ENCODE measurements at places on chromosomes 6 and 20. TPM values are rescaled to one million over a fixed set of nuclear protein-coding genes. Genes with fewer than 3 reads are reported as not detected.

PTCHD4 gene
- 0.05 TPM for total RNA-seq

TDRD6 gene
- total RNA-seq, result not detected

TNFAIP3 gene
- 25.7 TPM for total RNA-seq

ADGRF1 gene
- not detected for total RNA-seq

CD83 gene
- 1.7 TPM for total RNA-seq

CFB gene
- 3.0 TPM for total RNA-seq

HLA-DRB5 gene
- not detected for total RNA-seq

PRSS16 gene
- 3.5 TPM for total RNA-seq

HLA-DPB1 gene
- total RNA-seq, result not detected

ZBTB9 gene
- 11.6 TPM for total RNA-seq

CTAGE9 gene
- not detected for total RNA-seq

MLIP gene
- total RNA-seq, result not detected

TP53TG5 gene
- total RNA-seq, result not detected

ANKRD66 gene
- total RNA-seq, result not detected

PDYN gene
- not detected for total RNA-seq

MCCD1 gene
- not detected for total RNA-seq

NRSN1 gene
- total RNA-seq, result not detected

HLA-DMB gene
- 1.7 TPM for total RNA-seq

HLA-DRA gene
- total RNA-seq, result not detected

C6orf15 gene
- not detected for total RNA-seq

PRKN gene
- total RNA-seq, result 0.24 TPM

UBE2V1 gene
- 137 TPM for total RNA-seq

APMAP gene
- total RNA-seq, result 182 TPM

ETV7 gene
- 0.08 TPM for total RNA-seq

ANKEF1 gene
- total RNA-seq, result 5.3 TPM

NRN1 gene
- total RNA-seq, result 0.74 TPM

OPN5 gene
- not detected for total RNA-seq

RRAGD gene
- total RNA-seq, result 3.7 TPM

ARHGAP40 gene
- not detected for total RNA-seq

BPIFA1 gene
- total RNA-seq, result not detected

KCNK15 gene
- 0.23 TPM for total RNA-seq

MRAP2 gene
- 1.8 TPM for total RNA-seq

ID4 gene
- 0.86 TPM for total RNA-seq

SLC22A7 gene
- total RNA-seq, result not detected

LAMA5 gene
- total RNA-seq, result 412 TPM

C20orf144 gene
- 0.11 TPM for total RNA-seq

BTNL2 gene
- not detected for total RNA-seq

CLPSL1 gene
- total RNA-seq, result not detected

C6orf132 gene
- total RNA-seq, result 3.7 TPM

CCR6 gene
- 0.08 TPM for total RNA-seq

Measured in A549 treated with AZD2906 at 1 μM for 4 hours (cell line).